Right atrium auricular region (tissue), 2 donors: ENCODE measurements at places on chromosomes 5 and 9. TPM values are rescaled to one million over a fixed set of nuclear protein-coding genes. Genes with fewer than 3 reads are reported as not detected.
A peak's percentile ranks its signal among the peaks of the same experiment; 100 is the strongest.

The TSLP gene
- 2.3 TPM for total RNA-seq

The NME5 gene
- total RNA-seq: 3.8 TPM

The ANKRD55 gene
- total RNA-seq: 0.20 TPM

The ALG2 gene
- 21.6 TPM for total RNA-seq

The HK3 gene
- total RNA-seq: 4.4 TPM

The CD72 gene
- total RNA-seq: 0.79 TPM

The NIM1K gene
- total RNA-seq: 0.48 TPM

- peak overlapping the region; percentile 98 for H3K27ac ChIP-seq
- H3K4me1 ChIP-seq: no peaks in the 10 kb centered on the region
- no peaks in the 10 kb centered on the region for H3K27me3 ChIP-seq
- peak overlapping the region; percentile 82 for H3K4me3 ChIP-seq
These were observed 1.7 kb downstream of the CANX start for GRCh38 chr5:179700401-179700918.

- H3K27me3 ChIP-seq: no peaks in the 10 kb centered on the region
- no peak overlapping the region for H3K4me3 ChIP-seq
- no peak for DNase-seq
- no peaks in the 10 kb centered on the region for H3K36me3 ChIP-seq
- no peaks in the 10 kb centered on the region for H3K4me1 ChIP-seq
These were observed 12.6 kb upstream of the DPYSL3 start for GRCh38 chr5:147522435-147522834.

- H3K4me3 ChIP-seq: no peak overlapping the region
- no peaks in the 10 kb centered on the region for H3K27me3 ChIP-seq
- peaks cover 10% of the 10 kb centered on the region for H3K4me1 ChIP-seq
- no peak overlapping the region for H3K27ac ChIP-seq
- no peaks in the 10 kb centered on the region for H3K36me3 ChIP-seq
These were observed 3.7 kb upstream of the PAPPA start for GRCh38 chr9:116149844-116150243.

- H3K4me1 ChIP-seq: no peaks in the 10 kb centered on the region
- no peak for DNase-seq
- no peak overlapping the region for H3K4me3 ChIP-seq
- H3K36me3 ChIP-seq: no peaks in the 10 kb centered on the region
These were observed 25.2 kb upstream of the RIOK2 start for GRCh38 chr5:97208184-97208713.

- no peaks in the 10 kb centered on the region for H3K4me1 ChIP-seq
- no peaks in the 10 kb centered on the region for H3K36me3 ChIP-seq
- H3K27ac ChIP-seq: no peak overlapping the region
- H3K4me3 ChIP-seq: no peak overlapping the region
- DNase-seq: no peak
These were observed 177.5 kb downstream of the ZDHHC21 start for GRCh38 chr9:14515571-14516198.

DNA sequence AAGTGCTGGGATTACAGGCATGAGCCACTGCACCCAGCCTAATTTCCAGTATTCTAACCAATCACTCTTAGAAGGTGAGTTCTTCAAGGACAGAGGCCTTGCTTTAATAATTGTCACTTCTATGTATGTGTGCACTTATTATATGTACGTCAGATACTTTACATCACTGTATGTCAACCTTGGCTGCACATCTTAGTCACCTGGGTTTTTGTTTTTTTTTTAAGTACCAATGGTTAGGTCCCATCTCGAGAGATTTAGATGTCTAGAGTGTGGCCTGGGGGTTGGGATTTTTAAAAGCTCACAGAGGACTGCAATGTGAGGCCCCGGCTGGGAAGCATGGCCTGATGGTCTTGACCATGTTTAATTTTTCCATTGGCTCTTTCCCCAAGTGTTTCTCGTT is 9.9 kb upstream of the GM2A start:
- DNase-seq: no peak
- no peak overlapping the region for H3K4me3 ChIP-seq
- H3K27ac ChIP-seq: no peak overlapping the region
- no peaks in the 10 kb centered on the region for H3K27me3 ChIP-seq

DNA sequence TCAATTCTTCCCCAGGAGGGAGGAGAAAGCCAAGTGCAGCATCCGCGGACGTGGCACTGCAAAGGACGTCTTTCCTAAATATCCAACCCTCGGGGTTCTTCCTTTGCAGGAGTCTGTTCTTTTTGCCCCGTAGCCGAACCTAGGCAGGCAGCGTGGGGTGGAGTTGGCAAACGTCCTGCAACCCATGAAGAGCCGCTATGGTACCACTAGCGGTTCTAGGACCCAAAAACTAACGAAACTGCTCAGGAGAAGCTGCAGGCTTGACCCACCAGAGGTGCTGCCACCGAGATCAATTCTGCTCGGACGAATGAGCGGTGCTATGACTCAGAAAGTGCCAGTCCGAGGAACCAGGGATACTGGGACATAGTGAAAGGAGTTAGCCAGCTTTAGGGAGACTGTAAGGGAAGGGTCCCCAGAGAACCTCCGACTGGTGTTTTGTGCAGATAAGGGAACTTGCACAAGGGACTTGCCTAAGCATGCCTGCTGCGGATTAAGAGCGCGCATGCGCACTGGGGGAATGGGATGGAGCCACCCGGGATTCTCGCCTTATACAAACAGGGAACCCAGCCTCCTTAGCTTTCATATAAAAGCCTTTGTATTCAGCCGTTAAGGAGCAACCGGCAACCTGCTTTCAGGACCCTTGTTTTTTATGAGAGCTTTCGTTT is 32.7 kb downstream of the ANXA2R start:
- no peaks in the 10 kb centered on the region for H3K36me3 ChIP-seq
- H3K4me3 ChIP-seq: peak overlapping the region; percentile 28
- peaks cover 3% of the 10 kb centered on the region for H3K4me1 ChIP-seq
- H3K27ac ChIP-seq: peak overlapping the region; percentile 78
- peaks cover 11% of the 10 kb centered on the region for H3K27me3 ChIP-seq
- DNase-seq: peak; percentile 81

DNA sequence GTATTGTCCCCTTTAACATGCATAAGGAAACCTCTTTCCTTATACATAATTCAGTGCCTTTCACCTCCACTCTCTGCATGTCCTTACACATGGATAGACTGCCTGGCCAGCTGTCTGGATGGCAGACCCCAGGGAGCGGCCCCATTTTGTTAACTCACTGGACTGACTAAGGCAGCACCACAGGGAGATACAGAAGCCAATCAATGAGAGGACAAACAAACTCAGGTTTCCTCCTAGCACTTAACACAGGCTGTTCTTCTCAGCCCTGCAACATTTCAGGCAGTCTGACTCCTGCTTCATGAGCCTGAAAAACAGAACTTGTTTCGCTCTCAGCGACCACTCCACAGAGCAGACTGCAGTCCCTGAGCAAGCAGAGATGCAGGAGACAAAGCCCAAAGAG is 135.4 kb upstream of the RASEF start:
- DNase-seq: no peak
- no peak overlapping the region for H3K27ac ChIP-seq
- H3K4me3 ChIP-seq: no peak overlapping the region
- H3K4me1 ChIP-seq: no peaks in the 10 kb centered on the region

DNA sequence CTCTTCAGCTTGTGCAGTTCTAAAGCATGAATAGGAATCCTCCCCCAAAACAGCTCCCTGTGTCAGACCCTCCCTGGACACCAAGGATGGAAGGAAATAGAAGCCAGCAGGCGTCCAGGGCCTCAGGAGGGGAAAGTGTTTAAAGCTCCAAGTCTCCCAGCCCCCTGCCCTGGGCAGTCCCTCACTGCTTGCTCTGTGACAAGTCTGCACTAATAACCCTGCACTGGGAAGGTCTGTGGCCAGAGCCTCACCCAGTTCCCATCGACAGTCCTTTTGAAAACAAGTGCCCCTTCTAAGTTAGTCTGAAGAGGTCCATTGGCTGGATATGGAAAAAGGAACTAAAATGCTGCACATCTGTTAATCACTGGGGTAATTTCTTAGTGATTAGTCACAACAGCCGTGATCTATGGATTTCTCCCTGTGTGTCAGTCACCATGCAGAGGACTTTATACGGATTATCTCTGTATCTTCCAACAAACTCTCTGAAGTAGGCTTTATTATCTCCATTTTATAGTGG is 195.3 kb downstream of the FBXL7 start:
- H3K4me1 ChIP-seq: peaks cover 37% of the 10 kb centered on the region
- H3K4me3 ChIP-seq: no peak overlapping the region
- no peaks in the 10 kb centered on the region for H3K27me3 ChIP-seq
- no peak overlapping the region for H3K27ac ChIP-seq

DNA sequence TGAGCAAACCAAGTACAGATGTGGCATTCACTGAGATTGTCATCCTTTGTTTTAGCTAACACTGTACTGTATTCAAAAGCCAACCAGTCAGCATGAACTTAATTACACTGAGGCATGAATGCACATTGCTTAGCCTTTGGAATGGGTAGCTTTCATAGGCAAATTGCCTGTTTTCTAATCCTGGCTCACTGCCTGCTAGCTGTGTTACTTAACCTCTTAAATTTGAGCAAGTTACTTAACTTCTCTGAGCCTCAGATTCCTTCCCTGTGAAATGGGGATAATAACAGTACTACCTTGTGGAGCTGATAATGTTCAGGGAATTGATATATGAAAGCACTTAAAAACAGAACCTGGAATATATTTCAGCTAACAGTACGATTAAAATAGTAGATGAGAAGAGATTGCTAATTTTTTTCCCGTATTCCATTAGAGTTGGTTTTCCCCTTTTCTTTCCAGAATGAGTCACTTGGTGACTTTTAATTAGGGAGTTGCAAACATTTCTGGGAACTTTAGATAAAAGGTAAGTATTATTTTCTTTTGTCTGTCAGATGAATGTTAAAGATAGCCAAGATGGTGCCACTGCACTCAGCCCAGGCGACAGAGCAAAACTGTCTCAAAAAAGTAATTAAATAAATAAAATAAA is 43.9 kb downstream of the ARRDC3 start:
- no peak for DNase-seq
- no peak overlapping the region for H3K27ac ChIP-seq
- H3K27me3 ChIP-seq: no peaks in the 10 kb centered on the region

GRCh38 chr5:83744821-83745220 is 24.2 kb upstream of the HAPLN1 start:
- H3K4me3 ChIP-seq: no peak overlapping the region
- no peaks in the 10 kb centered on the region for H3K36me3 ChIP-seq
- H3K27ac ChIP-seq: no peak overlapping the region
- no peaks in the 10 kb centered on the region for H3K27me3 ChIP-seq
- H3K4me1 ChIP-seq: no peaks in the 10 kb centered on the region

- H3K36me3 ChIP-seq: no peaks in the 10 kb centered on the region
- H3K4me3 ChIP-seq: no peak overlapping the region
- no peaks in the 10 kb centered on the region for H3K4me1 ChIP-seq
- no peak for DNase-seq
These were observed 215.6 kb downstream of the ACTL7B start for GRCh38 chr9:108640230-108640629.

GRCh38 chr9:133109931-133110650 is 10.9 kb downstream of the RALGDS start:
- no peak overlapping the region for H3K27ac ChIP-seq
- DNase-seq: no peak
- H3K4me1 ChIP-seq: peaks cover 38% of the 10 kb centered on the region
- no peak overlapping the region for H3K4me3 ChIP-seq
- peaks cover 63% of the 10 kb centered on the region for H3K36me3 ChIP-seq

GRCh38 chr9:125679597-125680189 is 27.3 kb downstream of the MAPKAP1 start:
- no peak overlapping the region for H3K27ac ChIP-seq
- DNase-seq: no peak
- no peak overlapping the region for H3K4me3 ChIP-seq
- no peaks in the 10 kb centered on the region for H3K27me3 ChIP-seq

DNA sequence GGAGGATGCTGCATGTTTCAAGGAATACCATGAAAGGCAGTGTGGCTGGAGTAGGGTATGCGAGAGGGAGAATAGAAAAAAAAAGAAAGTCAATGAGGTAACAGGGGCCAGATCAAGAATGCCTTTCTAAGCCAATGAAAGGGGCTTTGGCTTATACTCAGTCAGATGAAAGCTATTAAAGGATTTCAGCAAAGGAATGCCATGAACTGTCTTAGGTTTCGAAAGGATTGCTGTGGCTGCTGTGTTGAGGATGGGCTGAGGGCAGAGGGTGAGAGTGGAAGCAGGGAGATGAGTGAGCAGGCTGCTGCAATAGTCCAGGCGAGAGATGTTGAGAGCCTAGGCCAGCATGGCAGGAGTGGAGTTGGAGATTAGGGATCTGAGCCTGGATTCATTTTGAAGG is 135.4 kb upstream of the CKMT2 start:
- DNase-seq: no peak
- no peak overlapping the region for H3K27ac ChIP-seq
- no peaks in the 10 kb centered on the region for H3K27me3 ChIP-seq
- H3K4me3 ChIP-seq: no peak overlapping the region
- H3K36me3 ChIP-seq: no peaks in the 10 kb centered on the region
- no peaks in the 10 kb centered on the region for H3K4me1 ChIP-seq

DNA sequence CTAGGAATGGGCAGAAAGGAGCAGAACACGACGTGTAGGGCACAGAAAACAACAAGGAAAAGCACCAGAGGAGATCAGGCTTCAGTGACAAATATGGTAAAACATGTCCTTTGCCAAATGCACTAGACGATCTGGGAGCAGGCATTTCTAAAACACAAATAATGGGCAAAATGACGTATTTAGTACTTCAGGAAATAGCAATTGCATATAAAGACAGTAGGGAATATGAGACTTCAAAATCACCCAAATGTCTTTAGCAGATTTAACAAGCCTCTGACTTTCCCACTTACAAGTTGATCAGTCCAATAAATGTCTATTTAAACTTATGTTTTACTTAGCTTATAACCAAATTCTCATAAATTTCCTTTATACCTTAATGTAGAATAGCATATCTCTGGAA is 969.6 kb upstream of the C9orf72 start:
- no peaks in the 10 kb centered on the region for H3K36me3 ChIP-seq
- H3K27me3 ChIP-seq: no peaks in the 10 kb centered on the region
- no peak overlapping the region for H3K4me3 ChIP-seq
- no peak overlapping the region for H3K27ac ChIP-seq

- no peak overlapping the region for H3K4me3 ChIP-seq
- H3K36me3 ChIP-seq: no peaks in the 10 kb centered on the region
These were observed 36.9 kb upstream of the PLEKHG4B start for GRCh38 chr5:54876-55569.

DNA sequence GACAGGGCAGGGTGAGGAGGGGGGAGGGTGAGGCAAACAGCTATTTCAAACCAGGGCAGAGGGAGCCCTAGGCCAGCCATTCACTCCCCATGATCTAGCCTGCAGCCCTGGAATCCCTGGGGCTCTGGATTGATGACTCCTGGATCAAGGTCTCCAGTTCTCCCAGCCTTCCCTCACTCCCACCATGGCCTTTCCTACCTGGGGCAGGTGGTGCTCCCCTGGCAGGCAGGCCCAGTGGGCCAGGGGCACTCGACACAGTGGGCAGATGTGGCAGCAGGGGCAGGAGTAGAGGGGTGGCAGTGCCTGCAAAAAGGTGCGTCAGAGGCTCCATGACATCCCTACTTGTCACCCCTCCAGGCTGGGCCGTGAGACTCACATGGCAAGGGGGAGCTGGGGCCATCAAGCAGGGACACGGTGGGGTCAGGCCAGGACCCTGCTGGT is 6.0 kb downstream of the KIF12 start:
- DNase-seq: no peak
- H3K4me1 ChIP-seq: no peaks in the 10 kb centered on the region
- H3K27ac ChIP-seq: no peak overlapping the region
- H3K4me3 ChIP-seq: no peak overlapping the region

- no peak overlapping the region for H3K4me3 ChIP-seq
- H3K27ac ChIP-seq: no peak overlapping the region
- H3K36me3 ChIP-seq: no peaks in the 10 kb centered on the region
- no peaks in the 10 kb centered on the region for H3K27me3 ChIP-seq
These were observed 567.2 kb downstream of the SLCO4C1 start for GRCh38 chr5:101728933-101729332.
